ENCODE measurements at places on chromosomes 12 and 14.

- no peak for DNase-seq
Observed at GRCh38 chr12:6336079-6336888, 5.6 kb downstream of the TNFRSF1A start.

DNA sequence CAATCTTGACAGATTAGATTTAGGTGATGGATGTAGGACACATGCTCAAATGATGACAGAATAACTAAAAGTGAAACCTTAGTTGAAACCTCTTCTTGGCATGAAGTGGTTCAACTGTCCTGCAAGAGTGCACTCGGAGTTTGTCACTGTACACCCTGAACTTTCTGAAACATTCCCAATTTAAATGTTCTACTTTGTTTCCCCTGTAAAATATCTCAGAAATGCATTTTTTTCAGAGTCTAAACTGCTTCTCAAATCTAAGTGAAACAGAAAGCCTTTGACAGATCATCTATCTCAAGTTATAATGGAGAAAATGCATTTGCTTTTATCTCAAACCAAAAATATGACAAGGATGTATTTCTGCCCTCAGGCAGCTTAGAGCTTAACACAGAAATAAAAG, 66.0 kb downstream of the BHLHE41 start:
- DNase-seq = no peak

- DNase-seq = no peak
Observed at GRCh38 chr14:76267322-76268046, 108.5 kb upstream of the ESRRB start.

DNA sequence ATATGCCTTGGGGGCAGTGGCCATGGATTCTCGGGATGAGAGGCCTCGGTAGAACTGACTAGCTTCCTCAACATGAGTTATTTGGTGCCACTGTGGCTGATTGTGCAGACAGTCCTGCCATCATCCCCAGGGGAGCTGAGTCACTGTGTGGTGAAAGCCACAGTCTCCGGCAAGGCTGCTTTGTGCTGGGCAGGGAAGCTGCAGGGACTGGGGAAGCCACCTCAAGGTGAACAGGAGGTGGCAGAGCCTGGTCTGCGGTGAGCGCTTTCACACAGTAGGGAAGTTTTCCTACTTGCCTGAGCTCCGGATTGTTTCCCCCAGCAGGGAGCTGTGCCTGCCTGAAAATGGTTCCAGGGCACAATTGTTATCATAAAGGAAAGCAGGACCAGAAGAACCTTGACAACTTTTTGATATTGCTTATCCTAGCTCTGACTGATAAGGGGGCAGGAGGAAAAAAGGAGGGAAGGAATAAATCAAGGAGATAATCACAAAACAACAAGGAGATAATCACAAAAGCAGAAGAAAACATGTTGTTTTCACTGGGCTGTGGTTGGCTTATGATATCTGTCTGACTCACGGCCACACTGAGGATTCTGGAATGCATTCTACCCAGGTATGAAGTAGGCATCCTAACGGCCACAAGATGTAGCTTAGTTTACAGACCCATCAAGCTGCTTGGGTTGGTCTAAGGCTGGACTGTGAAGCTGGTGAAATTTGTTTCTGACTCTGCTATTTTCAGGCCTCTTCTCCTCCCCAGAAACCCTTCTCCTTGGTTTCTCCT, 32.2 kb upstream of the GNG2 start:
- peak; percentile 57 for DNase-seq

DNA sequence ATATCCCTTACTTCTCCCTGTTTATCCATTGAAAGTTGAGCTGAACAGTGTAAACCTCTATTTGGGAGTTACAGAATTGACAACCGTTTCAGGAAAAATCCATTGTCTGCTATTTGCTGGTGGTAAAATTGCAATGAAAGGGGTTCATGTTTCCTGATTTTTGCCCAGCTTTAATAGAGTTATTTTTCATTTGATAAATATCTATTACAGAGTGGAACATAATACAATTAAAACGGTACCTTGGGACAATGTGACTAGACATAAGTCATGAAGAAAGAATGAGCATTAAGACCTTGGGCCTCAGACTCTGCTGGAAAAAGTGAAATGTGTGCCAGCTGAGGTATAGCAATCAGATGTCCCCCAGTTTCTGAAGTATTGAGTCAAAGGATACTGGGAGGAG, 13.1 kb downstream of the PTPRR start:
- no peak for DNase-seq

DNA sequence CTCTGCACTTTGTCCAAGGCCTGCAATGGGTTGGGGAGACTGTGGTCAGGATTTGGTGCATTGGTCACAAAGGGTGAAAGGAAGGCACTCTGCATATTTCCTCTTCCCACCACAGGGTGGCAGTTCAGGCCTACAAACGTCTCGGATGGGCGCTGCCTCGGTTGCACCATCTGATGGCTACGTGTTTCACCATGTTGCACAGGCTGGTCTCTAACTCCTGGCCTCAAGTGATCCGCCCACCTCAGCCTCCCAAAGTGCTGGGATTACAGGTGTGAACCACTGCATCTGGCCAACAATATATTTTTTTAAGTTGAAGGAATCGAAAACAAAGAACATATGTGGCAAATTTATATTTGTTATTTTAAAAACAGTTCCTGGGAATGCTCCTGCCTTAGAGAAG, 35.1 kb downstream of the TMBIM6 start:
- peak; percentile 37 for DNase-seq

DNA sequence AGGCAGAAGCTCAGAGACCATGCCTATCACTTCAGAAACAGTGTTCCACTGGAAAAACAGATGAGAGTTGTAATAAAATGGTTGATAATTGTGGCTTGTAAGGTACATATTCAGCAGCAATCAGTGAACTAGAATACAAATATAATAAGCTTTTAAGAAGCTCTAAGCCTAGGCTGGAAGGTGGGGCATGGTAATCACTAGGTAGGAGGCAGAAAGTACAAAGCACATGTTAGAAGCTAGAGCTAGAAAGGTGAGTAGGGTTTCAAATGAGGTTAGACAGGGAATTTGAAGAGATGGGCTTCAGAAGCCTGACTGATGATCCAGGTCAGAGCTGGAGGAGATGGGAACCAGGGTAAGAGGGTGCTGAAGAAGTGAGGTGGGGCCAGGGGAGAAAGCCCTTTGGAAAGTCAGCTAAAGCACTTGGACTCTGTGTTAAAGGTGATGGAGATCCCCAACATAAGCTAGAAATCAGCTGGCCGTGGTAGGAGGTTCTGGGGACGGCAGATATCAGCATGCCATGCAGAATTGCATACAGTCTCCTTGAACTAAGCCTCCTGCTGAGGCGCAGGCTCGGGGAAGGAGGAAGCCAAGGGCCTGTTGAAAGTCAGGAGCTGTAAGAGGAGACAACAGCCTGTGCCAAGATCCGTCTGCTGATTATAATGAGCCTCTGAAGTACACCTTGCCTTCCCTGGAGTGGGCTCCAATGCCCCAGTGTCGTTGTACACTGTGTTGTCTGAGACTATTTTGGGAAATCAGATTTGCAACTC, 659.4 kb downstream of the BCL11B start:
- DNase-seq = no peak

DNA sequence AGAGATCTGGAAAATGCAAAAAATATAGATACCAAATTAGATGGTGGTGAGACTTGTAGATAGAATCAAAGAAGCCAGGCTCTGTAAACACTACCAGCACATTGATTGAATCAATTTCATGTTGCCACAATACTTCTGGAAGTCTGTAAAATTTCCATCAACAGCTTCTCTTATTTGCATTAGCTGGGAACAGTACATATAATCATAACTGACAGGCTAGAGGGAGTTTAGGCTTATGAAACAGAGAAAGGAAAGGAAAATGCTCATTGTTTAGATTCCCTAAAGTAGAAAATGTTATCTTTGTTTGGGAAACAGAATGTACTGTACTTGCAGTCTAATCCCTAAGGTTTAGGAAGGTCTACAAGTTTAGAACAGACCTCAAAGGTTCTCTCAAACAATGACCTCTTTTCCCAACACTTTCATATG, 335.2 kb downstream of the CEP128 start:
- no peak for DNase-seq

GRCh38 chr12:67509666-67510386, 138.7 kb upstream of the DYRK2 start:
- DNase-seq = no peak

DNA sequence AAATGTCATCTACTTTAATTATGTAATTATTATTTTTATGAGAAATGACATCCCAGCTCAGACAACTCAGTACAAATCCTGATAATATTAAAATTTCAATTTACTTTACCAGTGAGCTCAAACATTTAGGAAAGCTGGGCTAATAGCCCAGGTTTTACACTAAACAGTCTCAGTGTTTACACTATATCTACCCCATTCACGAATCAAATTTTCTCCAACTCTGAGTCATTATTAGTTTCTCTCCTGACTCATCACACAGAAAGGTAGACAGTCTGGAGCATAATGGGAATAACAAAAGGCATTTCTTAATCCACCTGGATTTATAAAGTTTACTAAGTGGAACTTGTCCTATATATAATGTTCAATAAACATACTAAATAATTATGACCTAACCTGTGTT, 5.7 kb downstream of the PAWR start:
- no peak for DNase-seq

GRCh38 chr12:49552014-49552413, 13.2 kb downstream of the KCNH3 start:
- DNase-seq = no peak

- DNase-seq = no peak
Observed at GRCh38 chr14:72513965-72514659, 379.8 kb downstream of the DPF3 start.

- no peak for DNase-seq
Observed at GRCh38 chr12:116650585-116651087, 87.2 kb downstream of the SPRING1 start.

- DNase-seq = peak; percentile 19
Observed at GRCh38 chr12:132218915-132219314, 74.7 kb downstream of the NOC4L start.

- no peak for DNase-seq
Observed at GRCh38 chr14:85426068-85426935, 103.6 kb upstream of the FLRT2 start.

DNA sequence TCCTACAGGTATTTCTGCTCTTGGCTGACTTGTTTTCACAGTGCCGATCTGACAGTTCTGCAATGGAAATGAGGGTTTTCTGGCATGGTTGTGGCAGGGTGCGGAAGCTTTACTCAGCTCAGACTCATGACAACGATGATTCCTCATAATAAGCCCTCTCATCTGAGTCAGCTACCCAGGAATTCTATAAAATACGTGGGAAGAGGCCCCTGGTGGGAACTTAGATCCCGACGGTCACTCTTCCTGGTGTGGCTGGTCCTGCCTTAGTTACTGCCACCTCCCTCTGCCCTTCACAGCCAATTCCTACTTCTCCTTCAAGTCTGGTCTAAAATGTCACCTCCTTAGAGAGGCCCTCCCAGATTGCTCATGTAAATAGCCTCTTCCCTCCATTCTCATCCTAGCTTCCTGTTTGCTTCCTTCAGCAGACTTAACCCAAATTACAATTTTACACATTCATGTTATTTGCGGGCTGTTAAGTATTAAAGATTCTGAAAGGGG, 104.2 kb upstream of the MAP1LC3B2 start:
- no peak for DNase-seq

- no peak for DNase-seq
Observed at GRCh38 chr12:48788854-48789775, at the start of gene ADCY6. TSS of gene ADCY6 (minus strand) at chr12:48789089. CDS start at chr12:48783434, 5,655 bp downstream.

DNA sequence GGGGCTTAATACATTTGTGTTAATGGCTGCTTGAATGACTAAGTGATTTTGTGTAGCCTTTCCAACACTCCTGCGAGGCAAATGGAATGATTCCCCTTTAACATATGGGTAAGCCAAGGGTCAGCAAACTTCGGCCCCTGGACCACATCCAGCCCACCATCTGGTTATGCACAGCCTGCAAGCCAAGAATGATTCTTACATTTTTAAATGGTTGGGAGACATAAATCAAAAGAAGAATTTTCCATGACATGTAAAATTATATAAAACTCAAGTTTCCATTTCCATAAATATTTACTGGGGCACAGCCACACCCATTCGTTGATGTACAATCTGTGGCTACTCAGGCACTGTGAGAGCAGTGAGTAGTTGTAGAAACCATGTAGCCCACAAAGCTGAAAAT, 9.0 kb downstream of the SLC8B1 start:
- DNase-seq = no peak

GRCh38 chr12:105233041-105233905, 2.7 kb downstream of the APPL2 start:
- DNase-seq = no peak

- no peak for DNase-seq
Observed at GRCh38 chr14:79090641-79091180, 920.5 kb downstream of the NRXN3 start.

GRCh38 chr12:77102691-77103090, 37.3 kb upstream of the E2F7 start:
- DNase-seq = no peak

DNA sequence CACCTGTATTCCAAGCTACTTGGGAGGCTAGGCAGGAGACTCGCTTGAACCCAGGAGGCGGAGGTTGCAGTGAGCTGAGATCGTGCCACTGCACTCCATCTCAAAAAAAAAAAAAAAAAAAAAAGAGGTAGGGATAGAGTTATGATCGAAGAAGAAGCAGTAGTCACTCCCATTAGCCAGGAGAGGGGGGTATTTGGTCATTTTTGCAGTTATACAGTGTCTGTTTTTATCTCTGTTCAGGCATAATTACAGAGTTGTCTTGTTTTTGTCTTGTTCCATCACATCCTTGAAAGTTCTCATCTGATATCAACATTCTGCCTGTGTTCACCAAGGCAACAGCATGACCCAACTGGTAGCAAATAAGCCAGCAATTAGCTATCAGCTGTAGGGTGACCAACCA, 98.5 kb upstream of the TMPO start:
- DNase-seq = no peak

DNA sequence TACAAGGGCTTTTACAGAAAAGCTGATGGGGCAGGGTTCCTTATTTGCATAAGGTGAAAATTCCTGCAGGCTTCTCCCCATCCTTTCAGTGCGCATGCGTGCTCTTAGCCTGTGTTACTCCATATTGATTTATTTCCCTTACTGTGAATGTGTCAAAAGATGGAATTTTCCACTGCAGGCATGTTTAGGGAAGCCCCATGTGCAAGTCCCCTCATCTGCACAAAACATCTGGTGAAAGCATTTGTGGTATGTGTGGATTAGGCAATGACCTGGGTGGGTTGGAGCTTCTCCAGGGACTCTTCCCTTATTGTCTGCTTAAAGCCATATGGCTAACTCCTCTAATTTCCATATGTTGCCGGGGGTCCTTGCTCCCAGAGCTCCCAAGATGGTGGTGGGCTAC, 912.7 kb upstream of the LRFN5 start:
- DNase-seq = no peak

DNA sequence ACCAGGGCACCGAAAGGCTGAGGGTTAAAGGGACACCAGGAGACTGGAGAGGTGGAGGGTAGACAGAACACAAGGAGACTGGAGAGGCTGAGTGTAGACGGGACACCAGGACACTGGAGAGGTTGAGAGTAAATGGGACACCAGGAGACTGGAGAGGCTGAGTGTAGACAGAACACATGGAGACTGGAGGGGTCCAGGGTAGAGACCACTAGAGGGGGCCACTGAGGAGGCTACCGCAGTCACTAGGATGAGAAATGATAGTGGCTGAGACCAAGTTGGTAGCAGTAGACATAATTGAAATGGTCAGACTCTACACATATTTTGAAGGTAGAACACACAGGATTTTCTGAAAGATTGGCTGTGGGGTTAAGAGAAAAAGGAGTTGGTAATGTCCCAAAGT, 68.2 kb downstream of the PAH start:
- no peak for DNase-seq
